Stimulated activated CD4-positive, alpha-beta T cell treated with anti-CD3 and anti-CD28 coated beads, Interleukin-4, amount 100 ng/mL, for 48 hours (primary cell): ENCODE measurements at places on chromosomes 2 and 18.

DNA sequence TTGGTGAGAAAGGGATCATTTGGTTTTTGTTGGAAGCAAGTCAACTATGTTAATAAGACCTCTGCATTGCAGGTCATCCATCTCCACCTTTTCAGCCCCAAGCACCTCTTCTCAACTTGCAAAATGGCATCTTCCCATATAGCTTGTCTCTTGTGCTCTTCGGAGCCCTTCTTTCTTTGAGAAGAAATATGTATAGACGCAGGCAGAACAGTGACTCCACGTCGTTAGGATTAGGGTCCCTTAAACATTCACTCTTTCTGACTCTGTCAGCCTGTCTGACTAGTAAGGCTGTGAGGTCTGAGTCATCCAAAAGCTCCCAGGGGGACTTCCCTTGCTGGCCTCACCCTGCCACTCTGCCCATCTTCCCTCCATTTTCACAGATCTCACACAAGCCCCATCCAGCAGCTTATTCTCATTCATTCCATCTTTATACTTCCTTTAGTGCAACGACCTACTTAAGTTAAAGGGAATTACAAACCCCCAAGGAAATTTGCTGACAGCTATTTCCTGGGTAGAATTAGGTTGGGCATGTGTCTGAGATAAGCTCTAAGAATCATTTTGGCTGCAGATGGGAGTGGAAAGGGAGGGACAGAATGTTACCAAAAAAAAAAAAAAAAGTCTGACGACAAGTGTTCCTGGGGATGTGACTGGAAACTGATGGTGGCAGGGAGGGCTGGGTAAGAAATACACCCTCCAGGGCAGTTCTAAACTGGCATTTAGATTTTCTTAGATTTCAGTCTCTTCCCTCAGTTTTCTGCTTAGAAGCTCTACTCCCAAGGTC lies 37.7 kb upstream of the MEX3C start:
- DNase-seq: peak; percentile 22

DNA sequence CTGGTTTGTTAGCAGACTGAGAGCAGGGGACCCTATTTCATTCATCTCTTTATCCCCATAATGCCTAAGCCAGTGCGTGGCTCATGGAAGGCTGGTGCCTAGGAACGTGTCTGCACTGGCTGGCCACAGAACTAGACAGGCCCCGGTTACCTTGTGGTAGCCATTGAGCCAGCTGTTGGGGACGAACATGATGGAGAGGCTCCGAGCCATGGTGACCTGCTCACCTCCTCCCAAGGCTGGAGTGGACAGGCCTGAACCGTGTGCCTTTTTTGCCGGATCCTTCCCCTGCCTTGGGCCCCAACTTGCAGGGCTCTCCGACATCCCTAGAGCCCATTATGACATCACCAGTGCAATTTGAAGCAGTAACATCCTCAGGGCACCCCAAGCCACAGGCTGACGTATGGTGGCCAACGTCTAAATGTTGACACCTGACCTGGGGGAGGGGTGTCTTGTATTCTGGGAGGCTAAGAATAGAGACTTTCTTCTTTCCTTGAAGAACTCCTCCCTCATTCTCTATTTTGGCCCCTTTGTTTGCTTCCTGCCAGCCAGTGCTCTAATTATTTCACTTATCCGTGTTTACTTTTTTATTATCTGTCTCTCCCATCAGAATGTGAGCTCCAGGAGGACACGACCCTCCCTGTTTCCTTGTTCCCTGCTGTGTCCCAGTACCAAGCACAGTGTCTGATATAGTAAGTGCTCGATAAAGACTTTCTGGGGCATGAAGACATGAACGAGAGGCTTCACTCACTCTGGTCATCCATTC lies 12.2 kb upstream of the DNPEP start:
- no peak for DNase-seq

GRCh38 chr2:239293775-239294430 lies 106.9 kb downstream of the HDAC4 start:
- DNase-seq: peak; percentile 51

GRCh38 chr2:140657657-140658056 lies 1473.2 kb downstream of the LRP1B start:
- DNase-seq: no peak

- no peak for DNase-seq
These were observed 198.3 kb downstream of the GLI2 start for GRCh38 chr2:120933693-120934573.

DNA sequence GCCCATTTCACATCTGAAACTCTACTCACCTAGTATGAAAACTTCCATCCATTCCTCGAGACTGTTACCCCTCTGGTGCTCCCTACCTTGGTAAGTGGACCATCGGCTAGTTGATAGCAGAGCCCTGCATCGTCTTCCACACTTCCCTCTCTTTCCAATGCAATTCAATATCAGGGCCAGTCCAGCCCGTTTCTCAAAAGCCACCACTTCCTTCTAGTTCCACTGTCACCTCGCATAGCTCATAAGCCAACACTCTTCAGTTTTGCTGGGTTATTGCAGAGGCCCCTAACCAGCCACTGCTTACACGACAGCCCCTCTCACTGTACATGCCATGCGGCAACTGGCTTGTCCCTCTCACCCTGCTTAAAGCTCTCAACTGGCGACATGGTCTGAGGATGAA lies 10.2 kb upstream of the ZNF407 start:
- no peak for DNase-seq

GRCh38 chr18:12606592-12607315 lies 51.2 kb downstream of the SPIRE1 start:
- no peak for DNase-seq

GRCh38 chr18:46402396-46402795 lies 254.6 kb downstream of the LOXHD1 start:
- no peak for DNase-seq

- no peak for DNase-seq
These were observed 66.1 kb downstream of the C18orf54 start for GRCh38 chr18:54423831-54424230.

DNA sequence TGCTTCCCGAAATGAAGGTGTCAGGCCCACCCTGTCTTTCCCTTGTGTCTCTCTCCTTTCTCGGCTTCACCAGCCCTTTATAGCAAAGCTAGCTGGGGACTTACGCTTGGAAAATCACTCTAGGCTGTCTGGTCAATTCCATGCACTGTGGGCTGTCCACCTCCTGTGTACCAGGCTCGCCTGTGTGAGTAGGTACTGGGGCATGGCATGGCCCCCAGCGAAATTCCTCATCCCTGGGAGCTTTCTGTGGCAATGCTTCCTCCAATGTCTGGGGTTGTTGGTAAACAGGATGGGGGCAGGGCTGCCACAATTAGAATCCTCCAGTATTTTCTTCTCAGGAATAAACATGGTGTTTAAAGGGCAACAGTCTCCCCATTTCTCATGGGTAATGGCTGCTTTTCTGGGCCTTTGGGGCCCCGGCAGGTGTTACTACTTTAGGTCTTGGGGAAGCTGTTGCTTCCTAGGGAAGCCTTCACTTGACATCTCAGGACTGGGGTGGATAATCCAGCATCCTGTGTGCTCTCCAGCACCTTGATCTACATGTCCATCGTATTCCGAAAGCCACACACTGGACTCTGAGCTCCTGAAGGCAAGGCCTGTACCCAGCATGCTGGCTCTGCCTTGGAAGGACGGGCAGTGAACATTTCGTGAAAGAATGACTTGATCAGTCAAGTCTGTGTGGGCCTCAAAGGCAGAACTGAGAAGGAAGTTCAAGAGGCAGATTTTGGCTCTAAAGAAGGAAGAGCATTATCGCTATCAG lies 21.1 kb downstream of the RHOB start:
- DNase-seq: no peak

DNA sequence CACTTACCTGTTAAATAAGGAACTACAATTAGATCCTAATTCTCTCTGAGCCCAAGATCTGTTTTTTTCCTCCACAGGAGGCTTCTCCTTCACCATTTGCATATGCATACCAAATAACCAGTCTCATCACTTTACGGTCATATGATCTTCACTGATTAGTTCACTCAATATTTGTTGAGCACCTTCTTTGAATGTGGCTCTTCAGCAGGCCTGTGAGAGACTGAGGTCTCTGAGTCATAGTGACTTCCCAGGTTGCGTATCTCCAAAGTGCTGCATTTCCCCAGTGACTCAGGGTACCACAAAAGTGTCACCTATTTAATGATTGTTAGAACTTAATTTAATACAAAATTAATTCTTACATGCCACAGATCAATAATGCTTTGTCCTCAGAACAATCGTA lies 108.8 kb upstream of the TRIB2 start:
- no peak for DNase-seq

DNA sequence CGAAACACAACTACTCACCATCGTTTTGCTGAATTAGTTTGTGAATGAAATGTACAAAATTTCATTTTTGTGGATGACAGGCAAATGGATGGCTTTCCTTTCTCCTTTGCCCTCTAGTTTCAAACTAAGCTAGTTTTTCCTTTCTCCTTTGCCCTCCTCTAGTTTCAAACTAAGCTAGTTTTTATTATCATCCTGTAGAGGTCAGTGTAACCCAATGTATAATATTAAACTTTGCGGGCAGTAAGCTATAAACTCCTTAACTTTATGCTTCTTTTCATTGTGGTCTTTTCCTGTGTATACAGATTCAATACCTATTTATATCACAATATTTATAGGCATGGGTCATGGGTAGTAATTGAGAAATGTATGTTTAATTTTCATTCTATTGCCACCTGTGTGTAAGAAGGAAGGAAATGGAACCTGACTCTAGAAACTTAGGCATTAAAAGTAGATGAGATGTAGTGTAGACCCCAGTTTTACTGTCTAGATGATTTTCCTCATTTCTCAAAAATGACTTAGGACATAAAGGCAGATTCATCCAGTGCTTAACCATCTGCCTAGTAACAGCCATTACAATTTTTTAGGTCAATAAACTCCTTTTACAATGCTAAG lies 58.1 kb downstream of the MAP3K19 start:
- no peak for DNase-seq

DNA sequence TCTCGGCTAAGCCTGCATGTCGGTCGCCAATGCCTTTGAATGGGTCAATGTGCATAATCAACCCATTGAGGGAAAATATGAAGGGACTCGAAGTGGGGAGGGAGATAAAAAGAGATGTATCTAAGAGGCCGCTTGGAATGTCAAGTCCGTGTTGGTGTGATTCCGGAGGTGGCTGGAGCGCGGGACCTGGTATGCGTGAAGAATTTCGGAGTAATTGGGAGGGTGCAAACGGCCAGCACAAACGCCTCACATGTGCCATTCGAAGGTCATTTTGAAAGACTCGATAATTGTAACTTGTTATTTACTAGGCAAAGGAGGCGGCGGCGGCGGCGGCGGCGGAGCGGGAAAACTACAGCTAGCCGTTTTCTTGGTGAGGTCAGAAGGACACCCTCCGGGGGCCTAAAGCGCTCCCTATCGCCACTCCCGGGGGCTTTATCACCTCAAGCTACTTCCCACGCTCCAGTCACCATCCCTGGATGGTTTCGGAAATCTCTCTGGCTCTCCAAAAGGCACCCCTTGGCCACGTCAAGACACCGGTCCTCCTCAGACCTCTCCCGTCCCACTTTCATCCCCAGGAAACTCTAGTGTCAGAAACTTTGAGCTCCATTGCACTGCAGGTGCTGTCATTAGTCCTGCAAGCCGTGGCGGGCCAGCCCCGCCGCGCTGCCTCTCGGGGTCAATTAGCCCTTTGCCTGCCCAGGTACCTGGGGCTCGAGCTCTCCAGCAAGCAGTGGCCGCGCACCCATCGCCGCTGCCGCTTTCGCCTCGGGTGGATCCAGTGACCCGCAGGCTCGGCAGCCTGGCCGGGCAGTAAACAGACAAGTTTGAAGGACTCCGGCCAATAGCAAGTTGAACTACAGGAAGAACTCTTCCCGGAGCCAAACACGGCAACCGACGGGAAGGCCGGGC lies 1.5 kb downstream of the ERBB4 start:
- no peak for DNase-seq

GRCh38 chr2:66813976-66814375 lies 379.1 kb downstream of the MEIS1 start:
- no peak for DNase-seq

DNA sequence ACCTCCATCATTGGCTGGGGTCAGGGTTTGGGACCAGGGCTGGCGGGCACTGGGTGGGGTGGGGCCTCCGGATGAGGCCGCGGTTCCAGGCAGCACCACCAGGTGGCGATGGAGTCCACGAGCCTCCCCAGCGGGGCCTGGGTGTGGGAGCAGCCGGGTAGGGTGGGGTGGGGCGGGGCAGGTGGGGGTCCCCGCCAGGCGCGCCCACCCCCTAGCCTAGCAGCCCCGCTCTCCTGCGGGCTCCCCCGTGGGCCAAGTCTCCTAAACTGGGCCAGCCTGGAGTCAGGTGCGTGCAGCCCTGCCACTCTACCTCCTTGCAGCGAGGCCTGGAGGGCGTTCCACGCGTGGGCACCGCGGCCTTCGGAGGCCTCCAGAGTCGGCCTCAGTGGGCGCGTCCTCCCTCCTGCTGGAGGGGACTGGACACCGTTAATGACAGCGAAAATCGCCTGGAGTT lies 187.5 kb downstream of the TWIST2 start:
- peak; percentile 41 for DNase-seq

- DNase-seq: no peak
These were observed 19.1 kb downstream of the PLA2R1 start for GRCh38 chr2:160043265-160043664.

GRCh38 chr2:17190527-17190926 lies 327.7 kb downstream of the RAD51AP2 start:
- DNase-seq: no peak

DNA sequence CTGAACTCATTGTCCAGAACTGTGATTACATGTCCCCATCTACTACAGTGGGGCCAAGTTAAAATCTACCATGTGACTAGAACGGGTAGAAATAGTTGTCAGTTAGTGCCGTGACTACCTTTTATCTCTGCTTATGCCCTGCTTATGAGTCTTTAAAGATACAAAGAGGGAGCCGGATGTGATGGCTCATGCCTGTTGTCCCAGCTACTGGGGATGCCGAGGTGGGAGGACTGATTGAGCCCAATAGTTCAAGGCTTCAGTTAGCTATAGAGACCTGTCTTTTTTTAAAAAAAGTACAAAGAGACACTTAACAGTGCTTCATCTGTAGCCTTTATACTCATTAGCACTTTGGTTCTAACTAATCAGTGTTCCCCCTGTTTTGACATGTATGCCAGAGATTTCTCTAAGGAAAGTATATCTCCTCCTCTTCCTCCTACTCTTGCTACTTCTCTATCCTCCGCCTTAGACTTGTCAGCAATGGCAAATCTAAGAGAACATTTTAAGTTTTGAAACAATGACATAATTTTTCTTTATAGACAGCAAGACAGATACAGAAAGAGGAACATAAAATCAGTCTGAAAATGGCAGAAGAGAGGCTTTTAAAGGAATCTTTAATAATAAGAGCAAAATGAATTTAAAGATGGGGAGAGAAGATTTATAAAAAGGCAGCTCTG lies 45.0 kb downstream of the NBEAL1 start:
- no peak for DNase-seq

- no peak for DNase-seq
These were observed 146.1 kb downstream of the PRPF40A start for GRCh38 chr2:152571048-152571766.

GRCh38 chr2:152219077-152219828 lies 43.7 kb upstream of the STAM2 start:
- no peak for DNase-seq

GRCh38 chr2:8453904-8454302 lies 228.0 kb upstream of the ID2 start:
- DNase-seq: no peak
